ENCODE measurements at places on chromosomes 7 and 10.
A peak's percentile ranks its signal among the peaks of the same experiment; 100 is the strongest.

DNA sequence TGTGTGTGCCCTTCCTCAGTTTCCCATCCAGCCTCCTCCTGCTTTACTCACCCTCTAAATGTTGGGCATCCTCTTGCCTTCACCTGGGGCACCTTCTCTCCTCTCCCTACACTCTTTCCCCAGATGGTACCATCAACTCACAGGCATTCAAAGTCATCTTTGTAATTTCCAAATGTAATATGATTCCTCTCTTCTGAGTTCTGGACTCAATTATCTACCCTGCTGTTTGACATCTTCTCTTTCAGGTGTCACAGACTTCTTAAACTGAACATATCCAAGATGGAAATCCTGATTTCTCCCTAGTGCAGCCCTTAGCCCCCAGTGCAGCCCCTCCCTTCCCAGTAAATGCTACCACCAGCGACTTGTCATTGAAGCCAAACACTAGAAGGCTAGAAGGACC, 422.8 kb downstream of the KCNMA1 start:
- no peak for DNase-seq

DNA sequence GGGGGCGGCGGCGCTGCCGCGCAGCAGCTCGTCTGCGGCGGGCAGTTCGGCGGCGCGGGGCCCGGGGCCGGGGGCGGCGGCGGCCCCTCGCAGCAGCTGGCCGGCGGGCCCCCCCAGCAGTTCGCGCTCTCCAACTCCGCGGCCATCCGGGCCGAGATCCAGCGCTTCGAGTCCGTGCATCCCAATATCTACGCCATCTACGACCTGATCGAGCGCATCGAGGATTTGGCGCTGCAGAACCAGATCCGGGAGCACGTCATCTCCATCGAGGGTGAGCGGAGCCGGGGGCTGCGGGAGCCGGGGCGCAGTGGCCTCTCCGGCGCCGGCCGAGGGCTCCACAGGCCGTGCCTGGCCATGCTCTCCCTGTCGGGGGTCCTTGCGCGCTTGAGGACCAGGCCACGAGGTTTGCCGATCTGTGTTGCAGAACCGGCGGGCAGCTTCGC, 548 bp downstream of the AGAP3 start:
- DNase-seq, result no peak

GRCh38 chr10:61136139-61136538, 192.2 kb upstream of the RHOBTB1 start:
- peak; percentile 72 for DNase-seq

GRCh38 chr7:45086331-45087065, 2.3 kb downstream of the NACAD start:
- DNase-seq, result no peak

GRCh38 chr7:25321424-25321823, 93.1 kb upstream of the NPVF start:
- DNase-seq, result no peak

- no peak for DNase-seq
Observed at GRCh38 chr7:50359258-50359994, 54.9 kb downstream of the IKZF1 start.

GRCh38 chr7:27244488-27245123, 2.0 kb downstream of the EVX1 start:
- no peak for DNase-seq

- peak; percentile 52 for DNase-seq
Observed at GRCh38 chr7:101093906-101094305, 8.6 kb downstream of the TRIM56 start.

GRCh38 chr7:25025218-25025671, 45.3 kb upstream of the OSBPL3 start:
- DNase-seq, result peak; percentile 79

GRCh38 chr10:84329986-84330651, 1.7 kb downstream of the CCSER2 start:
- no peak for DNase-seq

- DNase-seq, result no peak
Observed at GRCh38 chr7:137613006-137613525, 233.7 kb downstream of the DGKI start.

DNA sequence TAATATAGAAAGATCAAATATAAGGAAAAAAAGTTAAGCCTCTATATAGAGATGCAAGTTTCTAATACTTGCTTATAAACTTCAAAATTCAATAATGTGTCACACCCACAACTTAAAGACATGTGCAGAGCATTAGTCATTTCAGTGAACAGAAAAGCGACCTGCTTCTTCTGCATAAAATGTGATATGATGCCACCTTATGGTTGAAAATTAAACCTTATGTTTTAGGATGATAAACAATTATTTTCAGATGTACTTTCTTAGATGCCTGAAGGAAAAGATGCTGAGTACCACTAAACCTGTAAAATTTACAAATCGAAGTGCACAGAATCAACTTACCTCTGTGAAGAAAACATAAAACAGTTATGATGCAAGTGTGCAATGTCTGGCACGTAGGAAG, 96.0 kb downstream of the MTERF1 start:
- DNase-seq, result peak; percentile 80

DNA sequence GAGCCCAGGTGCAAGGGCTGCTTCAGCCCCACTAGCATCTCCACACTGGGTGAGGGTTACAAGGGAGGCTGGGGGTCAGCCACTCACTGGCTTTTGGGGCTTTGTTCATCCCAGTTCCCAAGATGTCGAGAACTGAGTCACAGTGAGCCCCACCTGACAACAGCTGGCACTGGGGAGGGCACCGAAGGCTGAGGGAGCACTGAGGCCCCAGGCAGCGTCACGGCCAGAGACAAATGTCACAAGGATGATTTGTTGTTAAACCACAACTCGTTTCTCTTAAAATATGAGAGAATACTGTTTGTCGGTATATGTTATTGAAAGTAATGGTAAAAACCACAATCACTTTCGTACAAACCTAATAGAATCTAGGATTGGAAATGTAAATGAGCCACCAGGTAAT, 219.9 kb downstream of the CELF2 start:
- DNase-seq, result no peak

DNA sequence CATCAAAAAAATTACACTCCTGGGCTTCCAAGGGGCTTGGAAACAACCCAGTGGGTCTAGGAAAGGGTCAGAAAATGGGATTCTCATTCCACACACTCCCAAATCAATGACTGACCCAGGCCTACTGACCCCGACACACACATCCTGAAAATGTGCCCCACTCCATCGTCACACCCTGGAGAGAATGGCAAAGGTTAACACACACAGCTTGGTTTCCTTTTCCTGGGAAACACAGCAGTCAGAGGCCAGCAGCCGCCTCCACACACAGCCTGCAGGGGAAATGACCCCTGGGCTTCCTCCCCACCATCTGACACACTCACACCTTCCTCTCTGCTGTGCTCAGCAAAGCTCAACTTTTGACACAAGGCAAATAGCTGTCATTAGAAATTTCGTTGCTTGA, 42.9 kb downstream of the SH3PXD2A start:
- DNase-seq, result no peak

GRCh38 chr7:26278770-26279169, 12.9 kb upstream of the SNX10 start:
- peak; percentile 42 for DNase-seq

DNA sequence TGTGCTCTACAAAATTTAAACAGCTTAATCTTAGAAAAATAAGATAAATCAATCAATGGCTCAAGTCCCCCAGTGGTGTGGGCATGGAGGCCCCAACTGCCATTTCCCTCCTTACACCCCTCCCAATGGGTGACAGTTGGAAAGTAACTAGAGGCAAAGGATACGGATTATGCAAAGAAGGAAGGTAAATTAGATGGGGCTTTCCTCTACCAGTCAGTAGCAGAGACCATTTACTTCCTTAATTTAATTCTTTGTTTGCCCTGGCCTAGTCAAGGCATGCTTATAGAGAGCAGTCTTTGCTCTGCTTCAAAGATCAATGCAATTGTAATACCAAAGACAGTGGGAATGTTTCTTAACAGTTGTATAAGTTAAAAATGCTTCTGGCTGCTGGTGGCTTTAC, 63.3 kb upstream of the PAPSS2 start:
- DNase-seq, result no peak

DNA sequence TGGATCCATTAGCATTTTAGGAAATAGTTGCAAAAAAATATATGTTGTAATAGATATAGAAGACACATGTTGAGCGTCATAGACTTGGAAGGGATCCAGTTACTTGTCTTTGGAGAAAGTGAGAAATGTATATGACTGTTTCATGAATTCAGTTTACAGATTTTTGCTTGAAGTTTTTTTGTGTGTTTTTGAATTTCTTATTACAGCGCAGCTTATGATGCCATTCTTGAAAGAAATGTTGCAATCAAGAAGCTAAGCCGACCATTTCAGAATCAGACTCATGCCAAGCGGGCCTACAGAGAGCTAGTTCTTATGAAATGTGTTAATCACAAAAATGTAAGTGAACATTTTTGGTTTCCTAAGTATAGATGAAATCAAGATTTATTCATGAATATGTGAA, 98.2 kb downstream of the MAPK8 start:
- DNase-seq, result no peak
